ENCODE measurements at places on chromosomes 16 and 17.

GRCh38 chr17:57535249-57535966 is 209.7 kb downstream of the CCDC182 start:
- DNase-seq = no peak

GRCh38 chr16:80776856-80777255 is 27.5 kb downstream of the CDYL2 start:
- no peak for DNase-seq

DNA sequence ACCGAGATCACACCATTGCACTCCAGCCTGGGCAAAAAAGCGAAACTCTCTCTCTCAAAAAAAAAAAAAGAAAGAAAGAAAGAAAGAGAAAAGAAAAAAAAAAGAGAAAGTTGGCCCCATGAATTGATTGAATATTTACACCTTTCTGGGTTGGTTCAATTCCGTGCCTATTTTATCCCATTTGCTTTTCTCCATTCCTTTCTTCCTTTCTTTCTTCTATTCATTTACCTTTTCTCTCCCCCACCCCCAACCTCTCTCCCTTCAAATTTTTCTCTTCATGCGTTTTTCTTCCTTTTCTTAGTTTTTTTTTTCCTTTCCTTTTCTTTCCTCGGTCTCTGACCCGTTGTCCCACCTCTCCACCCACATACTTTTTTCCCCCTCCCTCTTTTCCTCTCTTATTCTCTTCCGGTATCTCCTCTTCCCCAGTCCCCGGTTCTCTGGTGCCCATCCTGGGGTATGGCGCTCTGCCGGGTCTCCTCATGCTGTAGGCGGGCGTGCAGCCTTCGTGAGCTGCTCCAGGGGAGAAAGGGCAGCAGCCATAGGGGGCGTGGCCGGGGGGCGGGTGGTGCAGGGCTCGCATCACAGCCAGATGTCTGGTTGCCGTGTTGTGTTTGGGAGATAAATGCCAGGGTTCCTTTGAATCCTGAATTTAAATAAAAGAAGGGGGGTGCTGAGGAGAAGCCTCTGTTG is 5.3 kb upstream of the COL1A1 start:
- DNase-seq = no peak

DNA sequence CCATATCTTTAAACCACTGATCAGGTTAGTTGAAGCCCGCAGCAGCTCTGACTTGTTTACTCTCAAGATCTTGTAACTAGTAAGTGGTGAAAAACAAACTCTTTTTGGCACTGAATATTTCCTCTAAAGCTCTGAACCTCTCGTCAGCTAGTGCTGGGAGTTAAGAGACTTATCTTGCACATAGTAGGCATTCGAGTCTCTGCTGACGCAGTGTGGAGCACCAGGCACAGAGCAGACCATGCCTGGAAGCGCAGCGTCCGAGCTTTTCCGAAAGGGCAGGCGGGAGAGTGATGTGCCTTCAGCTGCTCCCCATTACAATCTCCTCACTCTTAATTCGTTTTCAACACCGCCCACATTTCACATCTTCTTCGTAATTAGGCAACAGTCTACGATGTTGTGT is 63.0 kb downstream of the SMG6 start:
- no peak for DNase-seq

DNA sequence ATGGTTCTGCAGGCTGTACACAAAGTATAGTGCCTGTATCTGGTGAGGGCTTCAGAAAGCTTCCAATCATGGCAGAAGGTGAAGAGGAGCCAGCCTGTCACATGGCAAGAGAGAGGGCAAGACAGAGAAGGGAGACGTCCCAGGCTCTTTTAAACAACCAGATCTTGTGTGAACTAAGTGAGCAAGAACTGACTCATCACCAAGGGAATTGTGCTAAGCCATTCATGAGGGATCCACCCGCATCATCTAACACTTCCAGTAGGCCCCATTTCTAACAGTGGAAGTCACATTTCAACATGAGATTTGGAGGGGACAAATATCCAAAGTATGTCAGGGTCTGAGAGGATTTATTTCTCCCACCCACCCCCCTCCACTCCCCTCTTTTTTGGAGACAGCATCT is 56.2 kb upstream of the ELAC2 start:
- no peak for DNase-seq

DNA sequence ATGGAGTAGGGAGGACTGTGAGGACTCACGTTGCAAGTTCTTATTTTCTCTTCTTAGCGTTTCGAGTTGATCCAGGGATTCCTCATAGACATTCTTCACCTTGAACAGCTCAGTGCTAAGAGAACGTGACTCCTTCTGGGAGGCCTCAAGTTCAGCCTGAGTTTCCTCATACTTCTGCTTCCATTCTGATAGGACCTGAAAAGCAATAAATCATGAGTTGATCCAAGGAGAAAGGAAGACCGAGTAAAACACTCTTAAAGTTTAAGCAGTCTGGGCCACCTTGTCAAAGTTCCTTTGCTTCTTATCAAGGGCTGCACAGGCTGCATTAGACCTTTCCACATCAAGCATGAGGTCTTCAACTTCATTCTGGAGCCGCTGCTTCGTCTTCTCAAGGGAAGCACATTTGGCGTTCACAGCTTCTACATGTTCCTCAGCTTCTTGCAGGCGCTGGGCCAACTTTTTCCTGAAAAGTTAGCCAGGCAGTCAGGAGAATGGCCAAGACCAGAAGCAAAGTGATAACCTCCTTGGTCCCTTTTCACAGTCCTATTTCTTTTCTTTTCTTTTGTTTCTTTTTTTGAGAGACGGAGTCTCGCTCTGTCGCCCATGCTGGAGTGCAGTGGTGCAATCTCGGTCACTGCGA is 23.8 kb upstream of the MYH13 start:
- no peak for DNase-seq
